Activated CD4-positive, alpha-beta T cell treated with anti-CD3 and anti-CD28 coated beads, Interleukin-2, Interleukin-6, amounts not matched to agents 100 ng/mL and 50 ng/mL, durations not matched to agents 16 hours and 8 hours (primary cell): ENCODE measurements at places on chromosomes 16 and 17.

DNA sequence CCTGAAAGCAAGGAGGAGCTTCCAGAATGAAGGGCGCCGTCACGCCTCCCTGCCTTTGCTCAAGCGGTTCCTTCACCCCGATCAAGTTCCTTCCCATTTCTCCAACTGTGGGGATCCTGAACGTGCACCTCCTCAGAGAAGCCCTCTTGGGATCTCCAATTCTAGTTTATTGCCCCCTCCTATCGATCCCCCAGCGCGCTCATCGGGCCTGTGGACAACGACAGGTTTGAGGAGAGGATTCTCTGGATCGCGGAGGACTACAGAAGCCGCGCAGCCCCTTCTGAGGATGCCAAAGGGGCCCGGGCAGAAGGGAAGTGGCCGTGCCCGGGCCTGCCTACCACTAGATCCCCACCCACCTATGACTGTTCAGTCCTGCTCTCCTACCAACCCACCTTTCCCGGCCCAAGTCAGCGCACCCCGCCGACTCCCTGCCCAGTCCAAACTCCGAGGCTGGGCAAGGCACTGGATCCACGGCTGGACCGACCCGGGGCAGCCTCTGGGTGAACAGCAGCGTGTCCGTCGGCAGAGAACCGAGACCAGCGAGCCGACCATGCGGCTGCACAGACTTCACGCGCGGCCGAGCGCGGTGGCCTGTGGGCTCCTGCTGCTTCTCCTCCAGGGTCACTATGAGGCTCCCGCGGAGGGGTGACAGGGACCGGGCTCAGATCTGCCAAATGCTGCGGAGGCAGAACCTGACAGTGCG is 12.8 kb upstream of the CES3 start:
- DNase-seq: no peak

DNA sequence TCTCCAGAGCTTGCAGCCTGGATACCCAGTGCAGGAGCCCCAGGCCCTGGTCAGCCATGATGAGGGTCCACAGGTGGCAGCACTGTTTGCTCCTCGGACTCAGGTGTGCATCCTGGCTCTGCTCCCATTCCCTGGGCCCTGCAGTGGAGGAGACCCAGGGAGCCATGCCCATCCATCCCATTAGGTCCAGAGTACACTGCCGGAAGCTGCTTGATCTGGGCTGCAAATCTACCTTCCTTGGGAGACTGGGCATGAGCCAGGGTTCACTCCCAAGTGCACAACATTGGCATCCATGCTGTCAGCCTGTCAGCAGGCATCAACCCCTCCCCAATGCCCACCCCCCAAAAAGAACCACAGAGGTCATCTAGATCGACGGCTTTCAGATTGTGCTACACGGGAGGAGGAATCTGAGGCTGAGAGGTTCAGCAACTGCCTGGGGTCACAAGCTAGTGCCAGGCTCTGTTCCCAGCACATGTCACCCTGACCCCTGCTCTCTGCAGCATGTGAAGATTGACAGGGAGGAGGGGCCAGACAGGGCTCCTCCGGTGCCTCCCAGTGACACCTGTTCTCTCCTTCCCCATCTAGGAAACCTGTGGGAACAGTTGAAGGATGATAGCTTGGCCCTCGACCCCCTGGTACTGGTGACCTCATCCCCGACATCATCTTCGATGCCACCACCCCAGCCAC is 15.7 kb downstream of the UNC119 start:
- DNase-seq: no peak

DNA sequence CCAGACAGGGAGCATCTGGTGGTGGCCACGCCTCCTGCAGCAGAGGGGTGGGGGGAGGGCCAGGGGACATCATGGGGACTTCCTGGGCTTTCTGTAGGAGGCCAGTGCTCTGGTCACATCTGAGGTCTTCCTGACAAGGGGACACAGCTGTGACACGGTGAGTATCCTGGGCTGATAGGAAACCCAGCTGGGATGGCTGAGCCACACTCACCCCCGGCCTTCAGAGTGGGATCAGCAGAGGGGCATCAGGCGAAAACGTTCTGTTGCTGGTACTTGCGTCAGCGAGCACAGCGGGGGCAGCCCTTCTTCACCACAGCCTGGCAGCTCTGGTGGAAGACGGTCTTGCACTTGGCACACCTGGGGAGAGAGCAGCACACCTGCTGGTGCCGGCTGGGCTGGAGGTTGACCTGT is 122.9 kb upstream of the SMURF2 start:
- no peak for DNase-seq

GRCh38 chr16:85541980-85542900 is 70.9 kb upstream of the GSE1 start:
- DNase-seq: no peak
